ENCODE measurements at places on chromosomes 11 and 22.
A peak's percentile ranks its signal among the peaks of the same experiment; 100 is the strongest.

- no peak for DNase-seq
Observed at GRCh38 chr11:134481135-134481534, 69.1 kb upstream of the B3GAT1 start.

DNA sequence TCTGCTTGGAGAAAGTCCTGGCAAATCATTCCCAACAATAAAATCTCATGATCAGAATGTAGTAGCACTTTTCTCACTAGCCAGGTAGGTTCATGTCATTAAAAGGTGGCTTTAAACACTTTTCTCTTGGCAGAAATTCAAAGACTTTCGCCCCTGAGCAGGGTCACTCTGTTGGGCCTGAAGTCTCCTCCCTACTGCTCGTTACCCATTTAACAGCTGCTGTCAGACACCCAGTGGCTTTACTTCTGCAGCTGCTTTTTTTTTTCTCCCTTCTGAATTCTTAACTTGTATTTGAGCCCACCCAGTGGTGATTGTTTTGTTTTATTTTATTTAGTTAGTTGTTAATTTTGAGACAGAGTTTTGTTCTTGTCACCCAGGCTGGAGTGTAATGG is 25.0 kb downstream of the ARHGAP8 start:
- DNase-seq = no peak

DNA sequence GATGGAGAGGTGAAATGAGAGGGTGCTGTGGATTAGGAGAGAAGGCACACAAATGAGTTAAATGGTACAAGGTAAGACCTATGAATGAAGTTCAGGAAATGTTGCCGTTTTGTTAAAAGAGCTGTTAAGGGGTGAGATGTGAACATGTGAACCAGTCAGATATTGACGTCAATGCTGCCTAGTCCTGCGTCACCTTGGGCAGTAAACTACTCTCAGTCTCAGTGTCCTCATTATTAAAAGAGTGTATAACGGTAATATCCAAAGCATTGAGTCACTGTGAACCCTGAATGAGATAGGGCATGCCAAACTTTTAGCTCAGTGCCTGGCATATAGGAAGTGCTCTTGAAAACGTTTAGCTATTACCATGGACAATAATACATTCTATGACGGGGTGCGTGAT is 32.4 kb upstream of the SORL1-AS1 start:
- DNase-seq = no peak

DNA sequence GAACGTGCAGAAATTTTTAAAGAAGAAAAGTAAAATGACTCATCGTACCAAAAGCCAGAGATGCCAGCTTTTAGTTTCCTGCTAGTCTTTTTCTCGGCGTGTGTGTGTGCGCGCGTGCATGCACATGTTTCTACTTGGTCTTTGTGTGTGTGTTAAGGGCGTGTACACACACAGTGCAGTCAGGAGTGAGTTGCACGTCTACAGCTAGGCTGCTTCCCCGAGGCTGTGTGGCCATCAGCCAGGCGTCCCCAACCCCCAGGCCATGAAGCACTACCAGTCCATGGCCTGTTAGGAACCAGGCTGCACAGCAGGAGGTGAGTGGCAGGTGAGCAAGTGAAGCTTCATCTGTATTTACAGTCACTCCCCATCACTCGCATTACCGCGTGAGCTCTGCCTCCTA is 36.4 kb downstream of the KCNQ1 start:
- no peak for DNase-seq

GRCh38 chr11:126637795-126638175 is 282.3 kb downstream of the ST3GAL4 start:
- DNase-seq = no peak

- DNase-seq = no peak
Observed at GRCh38 chr11:94568200-94568599, 1.0 kb downstream of the PIWIL4 start.

DNA sequence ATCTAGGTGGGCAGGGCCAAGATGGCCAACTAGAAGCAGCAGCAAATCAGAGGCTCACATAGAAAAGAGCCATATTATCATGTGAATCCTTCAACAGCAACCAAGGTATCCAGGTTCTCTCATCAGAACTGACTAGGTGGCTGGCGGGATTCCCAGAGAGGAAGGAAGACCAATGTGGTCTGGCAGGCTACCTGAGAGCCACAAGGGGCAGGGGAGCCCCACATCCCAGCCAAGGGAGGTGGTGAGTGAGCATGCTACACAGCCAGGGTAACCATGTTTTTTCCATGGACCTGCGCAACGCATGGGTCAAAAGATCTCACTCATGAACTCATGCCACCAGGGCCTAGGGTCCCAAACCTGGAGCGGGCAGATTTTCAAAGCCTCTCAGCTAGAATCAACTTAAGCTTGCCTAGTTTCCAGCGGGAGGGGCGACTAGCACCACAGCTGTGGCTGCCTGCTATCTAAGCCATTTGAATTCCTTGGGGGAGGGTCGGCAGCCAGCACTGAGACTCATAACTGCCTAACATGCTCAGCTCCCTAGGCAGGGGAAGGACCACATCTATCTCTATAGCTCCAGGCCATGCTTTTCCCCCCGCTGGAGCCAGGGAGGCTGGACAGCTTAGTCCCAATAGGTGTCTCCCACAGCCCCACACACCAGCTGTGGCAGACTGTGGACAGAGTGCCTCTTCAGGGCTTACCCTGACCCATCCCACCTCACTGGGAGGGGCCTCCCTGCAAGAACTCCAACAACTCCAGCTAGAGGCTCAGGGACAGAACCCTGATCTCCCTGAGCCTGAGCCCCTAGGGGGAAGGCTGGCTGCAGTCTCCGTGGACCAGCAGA is 28.7 kb upstream of the CASP12 start:
- no peak for DNase-seq

GRCh38 chr11:69656536-69657455 is 15.8 kb downstream of the CCND1 start:
- DNase-seq = no peak

GRCh38 chr11:110939471-110939870 is 227.2 kb upstream of the ARHGAP20 start:
- DNase-seq = no peak

DNA sequence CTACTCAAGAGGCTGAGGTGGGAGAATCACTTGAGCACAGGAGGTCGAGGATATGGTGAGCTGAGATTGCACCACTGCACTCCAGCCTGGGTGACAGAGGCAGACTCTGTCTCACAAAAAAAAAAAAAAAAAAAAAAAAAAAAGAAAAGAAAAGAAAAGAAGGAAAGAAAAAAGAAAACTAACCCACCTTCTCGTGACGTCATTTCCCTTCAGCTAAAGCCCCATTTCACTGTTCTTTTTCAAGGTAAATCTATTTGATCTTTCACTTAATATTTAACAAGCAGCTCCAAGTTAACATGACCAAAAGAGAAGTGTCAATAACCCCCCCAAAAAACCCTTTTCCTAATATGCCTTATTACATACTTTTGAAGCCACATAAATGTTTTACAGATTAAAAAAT is 5.1 kb downstream of the RAPSN start:
- no peak for DNase-seq

DNA sequence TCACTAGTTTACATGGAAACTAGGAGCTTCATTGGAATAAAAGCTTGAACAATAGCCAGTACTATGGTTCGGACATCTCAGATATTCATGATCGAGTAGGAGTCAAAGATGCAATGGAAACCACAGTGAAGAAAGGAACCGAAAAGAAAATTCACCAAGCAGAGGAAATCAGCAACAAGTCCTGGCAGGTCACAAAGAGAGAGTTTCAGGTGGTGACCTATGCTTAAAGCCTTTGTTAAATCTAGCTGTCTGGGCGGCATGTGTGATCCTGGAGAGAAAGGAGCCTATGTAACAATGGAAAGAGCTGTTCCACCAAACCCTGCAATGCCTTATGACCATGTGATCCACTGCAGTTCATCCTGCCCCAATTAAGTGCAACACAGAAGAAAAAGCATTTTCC is 68.9 kb upstream of the POU2AF2 start:
- no peak for DNase-seq

DNA sequence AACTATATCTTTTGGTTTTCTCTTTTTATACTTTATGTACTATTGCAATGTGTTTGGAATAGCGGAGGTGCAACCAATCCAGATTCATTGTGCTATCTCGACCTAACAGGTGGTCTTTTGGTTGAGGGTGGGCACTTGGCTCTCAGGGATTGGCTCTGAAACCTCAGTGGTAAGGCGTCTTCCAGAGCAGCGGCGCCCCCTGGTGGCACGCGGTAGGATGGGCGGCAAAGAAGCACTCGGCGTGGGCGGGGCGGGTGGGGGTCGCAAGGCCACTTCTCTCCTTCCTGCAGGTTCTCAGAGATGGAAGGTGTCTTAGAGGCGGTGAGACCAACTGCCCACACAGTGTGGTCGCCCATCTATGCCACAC is 19.2 kb upstream of the PLET1 start:
- DNase-seq = peak; percentile 44

DNA sequence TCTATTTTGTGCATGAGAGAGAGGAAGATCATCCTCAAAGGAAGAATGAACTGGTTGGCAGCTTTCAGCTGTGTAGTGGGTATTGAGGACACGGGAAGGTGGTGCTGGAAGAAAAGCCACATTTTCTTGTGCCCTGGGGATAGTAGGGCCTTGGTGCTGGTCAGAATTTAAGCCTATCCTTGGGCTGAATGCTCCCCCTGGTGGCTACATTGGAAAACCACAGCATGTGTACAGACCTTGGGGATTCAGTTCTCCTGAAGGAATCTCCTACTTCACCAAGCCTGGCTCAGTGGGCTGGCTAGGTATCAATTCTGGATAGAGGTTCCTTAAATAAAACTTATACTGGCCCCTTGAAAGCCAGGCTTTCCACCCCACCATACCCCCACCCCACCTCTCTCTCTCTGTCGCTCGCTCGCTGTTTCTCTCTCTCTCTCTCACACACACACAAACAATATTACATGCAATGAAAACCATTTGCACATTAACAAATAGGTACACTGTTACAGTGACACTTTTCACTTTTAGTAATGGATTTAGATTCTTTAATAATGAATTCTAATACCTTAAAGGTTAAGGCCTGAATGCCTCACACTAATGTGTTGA is 2.8 kb upstream of the OR51M1 start:
- DNase-seq = no peak

DNA sequence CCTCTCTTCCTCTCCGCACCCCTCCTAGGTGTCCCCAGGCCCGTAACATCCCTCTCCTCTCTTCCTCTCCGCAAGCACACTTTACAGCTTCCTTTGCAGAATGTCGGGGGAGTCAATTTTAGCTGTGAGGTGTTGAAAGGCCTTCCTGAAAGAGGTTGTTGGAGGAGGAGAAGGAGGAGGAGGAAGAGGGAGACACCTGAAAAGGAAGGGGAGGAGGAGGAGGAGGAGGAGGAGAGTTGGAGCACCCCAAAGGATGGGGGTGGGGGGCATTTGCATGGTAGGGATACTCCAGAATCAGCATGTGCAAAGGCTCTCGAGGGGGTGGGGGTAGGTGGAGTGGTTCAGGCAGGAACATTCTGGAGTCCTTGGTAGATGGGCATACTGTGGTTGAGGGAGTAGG is 1045.1 kb downstream of the TBC1D22A start:
- no peak for DNase-seq

DNA sequence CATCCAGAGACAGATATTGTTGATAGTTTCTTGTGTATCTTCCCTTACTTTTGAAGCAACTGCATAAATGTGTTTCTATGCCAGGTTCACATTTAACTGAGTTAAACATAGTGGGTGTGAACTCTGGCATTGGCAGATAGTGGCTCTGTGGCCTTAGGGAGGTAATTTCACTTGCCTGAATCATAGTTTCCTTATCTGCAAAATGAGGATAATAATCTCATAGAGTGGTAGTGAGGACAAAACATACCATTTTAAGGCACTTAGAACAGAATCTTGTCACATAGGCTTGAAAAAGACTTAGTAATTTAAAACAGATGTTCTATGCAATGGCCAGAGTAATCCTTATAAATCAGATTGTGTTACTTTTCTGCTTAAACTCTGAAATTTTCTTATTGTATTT is 56.4 kb upstream of the SYN3 start:
- no peak for DNase-seq

GRCh38 chr22:41998361-41999261 is at the start of gene WBP2NL:
Gene WBP2NL, plus strand, starts transcription at chr22:41998788. Its CDS starts 31 bp downstream, at chr22:41998819.
- peak; percentile 76 for DNase-seq

- no peak for DNase-seq
Observed at GRCh38 chr11:70720281-70720680, 322.0 kb downstream of the CTTN start.

DNA sequence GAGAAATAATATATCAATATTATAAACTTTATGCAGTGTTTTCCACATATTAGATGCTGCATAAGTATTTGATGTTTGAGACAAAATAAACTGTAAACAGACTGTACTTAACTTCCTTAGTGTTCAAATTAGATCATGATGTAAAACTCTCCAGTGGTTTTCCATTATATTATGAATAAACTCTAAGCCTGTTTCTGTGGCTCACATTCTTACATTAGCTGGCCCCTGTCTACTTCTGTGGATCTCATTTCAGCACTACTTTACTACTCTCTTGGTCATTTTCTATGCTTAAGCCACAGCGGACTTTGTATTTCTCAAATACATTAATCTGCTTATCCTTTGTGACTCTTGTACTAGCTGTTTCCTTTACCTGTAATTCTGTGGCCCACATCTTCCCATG is 55.6 kb downstream of the ARHGEF12 start:
- DNase-seq = no peak

DNA sequence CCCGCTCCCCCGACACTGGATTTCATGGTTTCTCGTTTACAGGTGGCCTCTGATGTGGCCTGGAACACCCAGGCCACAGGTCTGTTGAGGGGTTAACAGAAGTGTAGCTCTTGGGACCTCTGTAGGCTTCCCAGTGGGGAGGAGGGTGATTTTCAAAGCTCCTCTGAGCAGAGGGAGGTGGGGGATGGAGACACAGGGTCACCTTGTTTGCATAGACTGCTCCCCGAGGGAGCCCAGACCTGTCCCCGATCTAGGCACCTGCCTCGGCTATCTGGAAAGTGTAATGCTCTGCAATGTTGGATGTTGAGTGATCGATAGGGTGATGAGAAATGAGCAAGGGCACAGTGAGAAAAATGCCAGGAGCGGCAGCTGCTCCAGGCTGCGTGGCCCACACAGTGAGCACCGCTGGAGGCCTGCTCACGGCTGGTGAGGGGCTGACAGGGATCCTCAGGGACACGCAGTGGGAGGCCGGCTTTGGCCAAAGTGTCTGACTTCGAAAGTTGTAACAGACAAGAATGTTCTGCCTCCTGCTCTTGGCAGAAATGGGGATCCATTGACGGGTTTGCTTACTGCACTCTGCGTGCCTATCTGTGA is 594.1 kb downstream of the BRD1 start:
- no peak for DNase-seq

DNA sequence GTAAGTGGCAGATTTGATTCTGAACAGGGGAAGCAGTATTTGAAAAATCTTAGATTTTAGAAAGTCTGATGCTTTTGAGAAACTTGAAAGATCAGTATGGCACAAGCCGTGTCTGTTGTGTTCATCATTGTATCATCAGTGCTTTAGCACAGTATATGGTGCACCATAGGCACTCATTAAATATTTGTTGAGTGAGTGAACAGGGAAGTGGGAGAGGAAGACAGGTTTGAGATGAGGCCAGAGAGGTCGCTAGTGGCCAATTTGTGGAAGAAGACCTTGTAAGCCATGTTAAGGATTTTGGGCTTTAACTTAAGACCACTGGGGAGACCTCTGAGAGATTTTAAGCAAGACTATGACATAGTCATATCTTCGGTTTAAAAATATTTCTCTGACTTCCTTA is 12.9 kb downstream of the CHEK1 start:
- no peak for DNase-seq

- no peak for DNase-seq
Observed at GRCh38 chr11:130442737-130443136, 5.7 kb upstream of the ADAMTS15 start.

GRCh38 chr11:90465553-90465952 is 242.7 kb upstream of the CHORDC1 start:
- DNase-seq = no peak

All from stimulated activated CD4-positive, alpha-beta T cell treated with anti-CD3 and anti-CD28 coated beads, Interleukin-1b, Interleukin-23, amount 100 ng/mL, for 1 hour (primary cell).